ENCODE measurements at places on chromosomes 3 and 15.
A peak's percentile ranks its signal among the peaks of the same experiment; 100 is the strongest.

DNA sequence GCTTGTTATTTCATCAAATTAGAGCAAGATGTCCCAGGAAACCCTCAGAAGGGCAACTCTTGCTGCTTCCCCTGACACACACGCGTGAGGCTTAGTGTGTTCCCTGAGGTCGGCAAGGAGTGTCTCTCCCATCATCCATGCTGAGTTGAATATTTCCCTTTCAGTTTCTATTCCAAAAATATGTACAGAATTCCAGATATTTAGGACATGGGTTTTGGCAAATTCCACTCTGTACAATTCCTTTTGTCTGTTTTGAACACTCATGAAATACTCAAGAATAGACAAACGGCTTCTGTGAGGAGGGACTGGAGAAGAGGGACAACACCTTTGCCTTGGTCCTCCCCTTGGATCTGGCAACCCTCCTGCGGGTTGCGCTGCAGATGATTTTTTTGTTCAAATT, 138.0 kb downstream of the DUT start:
- DNase-seq = no peak

GRCh38 chr15:92071045-92071634, 217.6 kb downstream of the SLCO3A1 start:
- no peak for DNase-seq

GRCh38 chr3:156620260-156620659, 54.1 kb upstream of the TIPARP start:
- peak; percentile 43 for DNase-seq

- DNase-seq = no peak
Measured at GRCh38 chr3:70880421-70880820, 568.0 kb upstream of the MDFIC2 start.

- no peak for DNase-seq
Measured at GRCh38 chr3:156160647-156161046, 40.3 kb downstream of the KCNAB1 start.

- no peak for DNase-seq
Measured at GRCh38 chr3:359672-360071, 163.1 kb downstream of the CHL1 start.

DNA sequence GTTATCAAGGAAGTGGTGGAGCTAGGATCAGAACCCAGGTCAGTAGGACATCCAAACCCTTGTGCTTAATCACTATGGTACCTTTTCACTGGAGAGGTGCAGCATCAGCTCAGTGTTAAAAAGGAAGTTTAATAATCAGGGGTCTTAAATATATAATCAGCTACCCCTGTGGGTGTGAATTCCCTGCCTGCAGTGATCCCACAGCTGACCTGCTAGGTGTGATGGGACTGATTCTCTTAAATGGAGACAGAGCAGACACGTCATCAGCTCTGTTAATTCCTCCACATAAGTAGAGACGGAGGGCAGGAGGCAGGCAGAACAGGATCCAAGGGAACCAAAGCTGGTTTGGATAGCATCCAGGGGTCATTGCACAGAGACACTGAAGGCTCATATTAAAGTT, 154.1 kb upstream of the CRBN start:
- no peak for DNase-seq

GRCh38 chr3:188296761-188297612, 143.0 kb downstream of the LPP start:
- no peak for DNase-seq

Data from hematopoietic multipotent progenitor cell treated with erythropoietin and hydrocortisone succinate and interleukin-3 and kit ligand, for 6 days (in vitro differentiated cells).